Karpas-422 (cell line): ENCODE measurements at places on chromosomes 7 and 10. TPM values are rescaled to one million over a fixed set of nuclear protein-coding genes. Genes with fewer than 3 reads are reported as not detected.

DNA sequence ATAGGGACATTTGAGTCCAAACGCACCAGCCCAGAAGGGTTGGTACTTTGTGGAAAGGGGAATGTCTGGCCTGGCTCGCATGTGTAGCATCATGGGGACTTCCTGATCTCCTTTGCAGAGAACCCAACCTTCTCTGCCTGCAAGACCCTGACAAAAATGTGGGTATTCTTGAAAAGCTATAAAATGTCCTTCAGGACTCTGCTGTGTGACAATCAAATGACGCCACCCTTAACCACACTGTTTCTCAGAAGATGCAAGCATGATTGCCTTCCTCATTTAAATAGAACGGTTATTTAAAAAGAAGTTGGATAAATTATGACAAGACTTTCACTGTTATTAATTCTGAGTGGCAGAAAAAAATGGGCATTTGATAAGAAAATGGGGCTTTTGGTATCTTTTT is 15.1 kb upstream of the GPR15LG start:
- no peak for DNase-seq
- H3K36me3 ChIP-seq: peaks cover 3% of the 10 kb centered on the region
- no peaks in the 10 kb centered on the region for H3K4me1 ChIP-seq
- no peaks in the 10 kb centered on the region for H3K27me3 ChIP-seq
- no peak overlapping the region for H3K4me3 ChIP-seq

DNA sequence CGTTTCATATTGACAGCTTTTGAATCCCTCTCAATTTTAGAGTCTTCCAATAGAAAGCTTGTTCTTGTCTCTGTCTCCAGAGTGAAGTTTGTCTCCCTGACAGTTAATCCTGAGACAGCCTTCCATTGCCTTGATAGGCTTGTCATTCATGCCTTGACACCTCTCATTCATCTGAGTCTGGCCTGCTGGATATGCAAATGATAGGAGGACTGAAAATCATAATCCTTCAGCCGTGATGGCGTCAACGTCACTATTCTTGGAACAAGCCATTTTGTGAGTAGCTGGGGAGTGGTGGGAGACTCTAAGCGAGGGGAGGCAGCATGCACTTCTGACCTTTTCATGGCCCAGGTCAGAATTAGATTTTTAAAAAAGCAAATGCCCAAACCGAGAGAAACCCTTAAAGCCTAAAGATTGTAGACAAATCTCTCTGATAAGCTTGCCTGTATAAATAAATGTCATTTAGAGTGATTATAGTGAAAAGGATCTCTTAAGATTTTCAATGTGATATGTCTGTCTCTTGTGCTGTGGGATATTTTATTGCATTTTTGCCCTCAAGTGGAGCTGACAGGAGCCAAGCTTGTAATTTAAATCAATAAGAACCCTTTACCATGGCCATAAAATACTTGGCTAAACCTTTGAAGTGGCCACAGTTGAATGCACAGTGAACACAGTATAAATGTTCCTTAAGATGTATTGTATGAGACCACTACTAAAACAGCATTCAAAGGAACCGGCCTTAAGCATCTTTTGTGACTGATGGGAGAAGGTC is 148.8 kb downstream of the SNX10 start:
- H3K27ac ChIP-seq: no peak overlapping the region
- no peak overlapping the region for H3K4me3 ChIP-seq
- no peaks in the 10 kb centered on the region for H3K27me3 ChIP-seq
- DNase-seq: no peak
- peaks cover 6% of the 10 kb centered on the region for H3K4me1 ChIP-seq
- no peaks in the 10 kb centered on the region for H3K36me3 ChIP-seq

DNA sequence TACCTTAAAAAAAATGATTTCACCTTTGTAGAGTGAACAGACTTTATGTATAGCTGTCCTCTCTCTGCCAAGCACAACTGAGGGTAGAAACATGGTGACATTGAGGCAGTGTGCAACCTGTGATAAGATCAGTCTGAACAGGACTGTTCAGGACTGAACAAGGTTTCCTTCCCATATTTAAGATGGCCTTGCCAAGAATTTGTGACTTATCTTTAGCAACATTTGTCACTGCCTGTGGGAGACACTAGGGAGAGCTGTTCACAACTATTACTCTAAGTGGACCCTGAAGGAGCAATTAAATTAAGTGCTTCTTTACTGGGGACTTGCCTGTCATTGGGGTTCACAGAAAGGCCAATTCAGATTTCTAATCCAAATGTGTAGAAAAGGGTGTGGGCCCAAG is 6.7 kb downstream of the OR13A1 start:
- peak; percentile 63 for DNase-seq
- peaks cover 9% of the 10 kb centered on the region for H3K4me1 ChIP-seq
- no peaks in the 10 kb centered on the region for H3K27me3 ChIP-seq
- H3K36me3 ChIP-seq: no peaks in the 10 kb centered on the region
- no peak overlapping the region for H3K4me3 ChIP-seq

GRCh38 chr7:132380059-132380458 is 196.2 kb downstream of the PLXNA4 start:
- H3K4me1 ChIP-seq: no peaks in the 10 kb centered on the region
- no peak overlapping the region for H3K27ac ChIP-seq
- H3K36me3 ChIP-seq: no peaks in the 10 kb centered on the region
- no peak for DNase-seq
- no peak overlapping the region for H3K4me3 ChIP-seq

GRCh38 chr10:29987471-29987870 is 71.9 kb downstream of the JCAD start:
- no peak overlapping the region for H3K27ac ChIP-seq
- H3K4me3 ChIP-seq: no peak overlapping the region
- no peaks in the 10 kb centered on the region for H3K4me1 ChIP-seq

AMPH gene
- total RNA-seq: not detected in 2 replicates

PRKG1 gene
- not detected in 2 replicates for total RNA-seq

HDAC9 gene
- total RNA-seq: 1.7 and 5.2 TPM in 2 replicates
